Spinal cord (tissue), 10 donors: ENCODE measurements at places on chromosomes 13 and 19. TPM values are rescaled to one million over a fixed set of nuclear protein-coding genes. Genes with fewer than 3 reads are reported as not detected.

SIGLECL1 gene
- not detected for polyA plus RNA-seq

ATXN8OS gene
- 1.9 TPM for polyA plus RNA-seq

DNA sequence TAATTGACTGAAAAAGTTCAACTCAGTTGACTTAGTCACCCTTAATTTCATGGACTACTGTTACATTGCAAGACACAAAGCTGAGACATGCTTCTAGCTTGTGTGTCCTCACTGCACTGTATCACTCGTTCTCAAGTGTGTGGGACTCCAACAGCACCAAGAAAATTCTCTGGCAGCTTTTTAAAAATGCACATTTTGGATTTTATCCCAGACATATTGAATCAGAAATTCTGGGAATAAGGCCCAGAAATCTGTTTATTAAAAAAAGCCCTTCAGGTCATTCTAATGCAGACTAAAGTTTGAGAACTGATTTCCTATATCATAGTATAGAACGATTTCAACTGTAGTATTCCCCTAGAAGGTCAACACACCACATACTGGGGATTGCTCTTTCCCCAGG lies 1485.3 kb downstream of the PCDH9 start:
- no peak overlapping the region for H3K27ac ChIP-seq
- no peaks in the 10 kb centered on the region for H3K27me3 ChIP-seq
- H3K36me3 ChIP-seq, result no peaks in the 10 kb centered on the region
- no peaks in the 10 kb centered on the region for H3K4me1 ChIP-seq
- DNase-seq, result no peak

GRCh38 chr13:27654816-27655215 lies 33.1 kb downstream of the POLR1D start:
- no peaks in the 10 kb centered on the region for H3K4me1 ChIP-seq
- H3K27me3 ChIP-seq, result no peaks in the 10 kb centered on the region
- no peak overlapping the region for H3K27ac ChIP-seq
- H3K36me3 ChIP-seq, result peaks cover 6% of the 10 kb centered on the region

- no peak overlapping the region for H3K27ac ChIP-seq
- peaks cover 9% of the 10 kb centered on the region for H3K4me1 ChIP-seq
- no peak overlapping the region for H3K4me3 ChIP-seq
- H3K27me3 ChIP-seq, result no peaks in the 10 kb centered on the region
Observed at GRCh38 chr13:46571189-46571908, 18.4 kb downstream of the LRCH1 start.

DNA sequence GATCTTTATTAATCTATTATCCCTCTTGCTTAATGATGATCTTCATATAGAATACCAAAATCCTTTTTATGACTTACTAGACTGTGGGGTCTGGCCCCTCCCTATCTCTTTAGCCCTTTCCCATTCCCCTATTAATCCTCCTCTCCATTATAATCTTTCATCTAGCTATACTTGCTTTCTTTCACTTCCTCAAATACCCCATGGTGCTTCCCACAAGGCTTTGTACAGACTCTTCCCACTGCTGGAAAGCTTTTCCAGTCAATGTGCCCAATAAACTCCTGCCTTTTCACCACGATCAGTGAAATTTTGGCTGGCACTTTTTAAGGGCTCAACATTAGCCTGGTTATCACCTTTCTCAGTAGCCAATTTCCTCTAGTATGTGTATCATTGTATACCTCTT lies 3.2 kb upstream of the EBPL start:
- no peak for DNase-seq
- H3K36me3 ChIP-seq, result no peaks in the 10 kb centered on the region
- H3K4me1 ChIP-seq, result peaks cover 15% of the 10 kb centered on the region
- no peaks in the 10 kb centered on the region for H3K27me3 ChIP-seq
- no peak overlapping the region for H3K27ac ChIP-seq

- DNase-seq, result no peak
- H3K27ac ChIP-seq, result no peak overlapping the region
- no peaks in the 10 kb centered on the region for H3K27me3 ChIP-seq
- no peaks in the 10 kb centered on the region for H3K4me1 ChIP-seq
- no peaks in the 10 kb centered on the region for H3K36me3 ChIP-seq
- no peak overlapping the region for H3K4me3 ChIP-seq
Observed at GRCh38 chr13:33578786-33579185, 239.2 kb upstream of the RFC3 start.

DNA sequence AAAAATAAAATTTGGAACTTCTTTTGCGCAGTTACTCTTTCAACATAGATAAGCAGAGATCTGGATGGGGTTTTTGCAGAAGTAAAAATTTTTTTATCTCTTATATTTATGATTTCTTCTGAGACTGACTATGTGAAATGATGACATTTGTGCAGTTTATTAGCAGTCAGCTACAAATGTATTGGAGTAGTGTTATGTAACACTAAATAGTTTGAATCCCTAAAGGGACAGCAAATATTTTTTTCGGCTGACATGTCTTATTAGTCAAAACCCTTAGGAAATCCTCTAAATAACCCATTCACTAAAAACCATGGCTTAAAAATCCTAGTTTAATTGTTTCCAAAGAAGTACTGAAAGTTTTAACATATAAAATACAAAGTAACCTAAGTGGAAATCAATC lies 48.0 kb upstream of the EDNRB start:
- H3K4me1 ChIP-seq, result no peaks in the 10 kb centered on the region
- no peak overlapping the region for H3K4me3 ChIP-seq
- H3K27ac ChIP-seq, result no peak overlapping the region
- no peaks in the 10 kb centered on the region for H3K36me3 ChIP-seq
- H3K27me3 ChIP-seq, result no peaks in the 10 kb centered on the region

DNA sequence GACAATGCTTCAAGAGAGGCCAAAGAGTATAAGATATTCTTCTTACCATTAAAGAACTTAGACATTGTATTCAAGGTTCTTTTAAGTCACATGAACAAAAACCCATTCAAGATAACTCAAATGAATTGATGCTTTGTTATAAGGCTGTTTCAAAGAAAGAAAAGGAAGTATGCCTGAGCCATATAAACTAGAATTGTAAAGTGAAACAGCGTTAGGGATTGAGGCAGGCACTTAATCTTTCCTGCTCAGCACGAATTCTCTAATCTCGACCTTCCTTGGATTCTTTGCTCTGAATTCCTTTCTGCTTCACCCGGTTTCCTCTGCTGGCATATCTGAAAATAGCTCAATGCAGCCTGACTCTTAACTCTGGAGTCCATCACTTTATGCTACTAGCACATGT lies 595.4 kb downstream of the DIAPH3 start:
- H3K4me1 ChIP-seq, result no peaks in the 10 kb centered on the region
- H3K27ac ChIP-seq, result no peak overlapping the region
- H3K4me3 ChIP-seq, result no peak overlapping the region
- no peaks in the 10 kb centered on the region for H3K36me3 ChIP-seq
- no peak for DNase-seq

DNA sequence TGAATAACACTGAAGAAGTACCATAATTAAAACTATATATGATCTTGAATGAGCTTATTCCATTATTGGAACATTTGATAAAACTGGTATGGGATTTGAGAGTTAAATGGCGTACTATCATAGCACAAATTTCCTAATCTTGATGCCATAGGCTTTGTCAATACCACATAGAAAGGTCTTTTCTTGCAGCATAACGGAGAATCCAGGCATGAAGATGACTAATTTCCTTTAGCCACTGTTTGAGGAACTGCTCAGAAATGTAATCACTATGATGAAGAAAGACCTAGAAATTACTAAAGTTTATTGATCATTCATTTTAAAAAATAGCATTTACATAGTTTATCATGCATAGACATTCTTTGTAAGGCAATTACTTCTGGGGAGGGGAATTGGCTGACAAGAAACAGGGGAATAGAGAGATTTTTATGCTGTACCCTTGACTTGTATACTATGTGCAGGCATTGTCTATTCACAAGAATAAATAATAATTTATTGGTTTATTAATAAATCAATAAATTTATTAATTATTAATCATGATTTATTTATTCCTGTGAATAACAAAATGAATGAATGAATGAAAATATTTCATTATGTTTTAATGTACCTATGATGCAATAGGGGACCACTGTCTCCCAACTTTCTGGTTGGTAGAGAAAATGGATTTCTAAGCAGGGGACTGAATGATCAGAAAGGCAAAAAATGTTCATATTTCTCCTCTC lies 2676.6 kb downstream of the PCDH9 start:
- H3K27ac ChIP-seq, result no peak overlapping the region
- no peak overlapping the region for H3K4me3 ChIP-seq
- DNase-seq, result no peak
- no peaks in the 10 kb centered on the region for H3K36me3 ChIP-seq

ZNF69 gene
- polyA plus RNA-seq, result 7.5 TPM

- H3K27me3 ChIP-seq, result peaks cover 8% of the 10 kb centered on the region
- peak within 1 kb of the TSS; percentile 62 for H3K4me3 ChIP-seq
- peaks cover 24% of the 10 kb centered on the region for H3K4me1 ChIP-seq
- peak within 1 kb of the TSS; percentile 84 for H3K27ac ChIP-seq
- H3K36me3 ChIP-seq, result peaks cover 11% of the 10 kb centered on the region
Observed at GRCh38 chr13:25171517-25172302, at the start of gene AMER2. AMER2 (minus strand) TSS chr13:25172288; CDS start chr13:25171619, 669 bp downstream.

KCNRG gene
- 1.9 TPM for polyA plus RNA-seq

GRCh38 chr13:34507630-34508029 lies 434.4 kb upstream of the NBEA start:
- no peak for DNase-seq
- H3K36me3 ChIP-seq, result no peaks in the 10 kb centered on the region
- no peak overlapping the region for H3K27ac ChIP-seq
- H3K27me3 ChIP-seq, result no peaks in the 10 kb centered on the region
- no peaks in the 10 kb centered on the region for H3K4me1 ChIP-seq
- no peak overlapping the region for H3K4me3 ChIP-seq

GRCh38 chr13:22594041-22594440 lies 586.7 kb upstream of the SGCG start:
- H3K36me3 ChIP-seq, result no peaks in the 10 kb centered on the region
- H3K27ac ChIP-seq, result no peak overlapping the region
- no peak overlapping the region for H3K4me3 ChIP-seq
- H3K4me1 ChIP-seq, result no peaks in the 10 kb centered on the region
- no peaks in the 10 kb centered on the region for H3K27me3 ChIP-seq

CEBPA gene
- 6.7 TPM for polyA plus RNA-seq

- peak; percentile 70 for DNase-seq
- peak overlapping the region; percentile 47 for H3K27ac ChIP-seq
- H3K36me3 ChIP-seq, result no peaks in the 10 kb centered on the region
- peaks cover 20% of the 10 kb centered on the region for H3K4me1 ChIP-seq
Observed at GRCh38 chr13:108496362-108497210, 132.8 kb upstream of the MYO16 start.

- DNase-seq, result no peak
- H3K4me3 ChIP-seq, result no peak overlapping the region
- H3K27ac ChIP-seq, result no peak overlapping the region
- no peaks in the 10 kb centered on the region for H3K36me3 ChIP-seq
Observed at GRCh38 chr13:41220401-41220800, 26.0 kb upstream of the KBTBD7 start.

- peaks cover 44% of the 10 kb centered on the region for H3K36me3 ChIP-seq
- H3K27me3 ChIP-seq, result no peaks in the 10 kb centered on the region
- no peak overlapping the region for H3K27ac ChIP-seq
- no peak overlapping the region for H3K4me3 ChIP-seq
- no peak for DNase-seq
Observed at GRCh38 chr19:5628919-5629481, 6.1 kb downstream of the SAFB start.

C5AR1 gene
- 3.5 TPM for polyA plus RNA-seq

- H3K4me3 ChIP-seq, result no peak overlapping the region
- no peaks in the 10 kb centered on the region for H3K4me1 ChIP-seq
- no peaks in the 10 kb centered on the region for H3K36me3 ChIP-seq
- H3K27ac ChIP-seq, result no peak overlapping the region
Observed at GRCh38 chr19:51024924-51025323, 1.5 kb downstream of the KLK11 start.

GFY gene
- polyA plus RNA-seq, result 0.54 TPM

LGALS14 gene
- 0.35 TPM for polyA plus RNA-seq

TMEM238 gene
- polyA plus RNA-seq, result 0.69 TPM

ALG11 gene
- 9.8 TPM for polyA plus RNA-seq

NLRP7 gene
- not detected for polyA plus RNA-seq

UNC13A gene
- 57.4 TPM for polyA plus RNA-seq

DNA sequence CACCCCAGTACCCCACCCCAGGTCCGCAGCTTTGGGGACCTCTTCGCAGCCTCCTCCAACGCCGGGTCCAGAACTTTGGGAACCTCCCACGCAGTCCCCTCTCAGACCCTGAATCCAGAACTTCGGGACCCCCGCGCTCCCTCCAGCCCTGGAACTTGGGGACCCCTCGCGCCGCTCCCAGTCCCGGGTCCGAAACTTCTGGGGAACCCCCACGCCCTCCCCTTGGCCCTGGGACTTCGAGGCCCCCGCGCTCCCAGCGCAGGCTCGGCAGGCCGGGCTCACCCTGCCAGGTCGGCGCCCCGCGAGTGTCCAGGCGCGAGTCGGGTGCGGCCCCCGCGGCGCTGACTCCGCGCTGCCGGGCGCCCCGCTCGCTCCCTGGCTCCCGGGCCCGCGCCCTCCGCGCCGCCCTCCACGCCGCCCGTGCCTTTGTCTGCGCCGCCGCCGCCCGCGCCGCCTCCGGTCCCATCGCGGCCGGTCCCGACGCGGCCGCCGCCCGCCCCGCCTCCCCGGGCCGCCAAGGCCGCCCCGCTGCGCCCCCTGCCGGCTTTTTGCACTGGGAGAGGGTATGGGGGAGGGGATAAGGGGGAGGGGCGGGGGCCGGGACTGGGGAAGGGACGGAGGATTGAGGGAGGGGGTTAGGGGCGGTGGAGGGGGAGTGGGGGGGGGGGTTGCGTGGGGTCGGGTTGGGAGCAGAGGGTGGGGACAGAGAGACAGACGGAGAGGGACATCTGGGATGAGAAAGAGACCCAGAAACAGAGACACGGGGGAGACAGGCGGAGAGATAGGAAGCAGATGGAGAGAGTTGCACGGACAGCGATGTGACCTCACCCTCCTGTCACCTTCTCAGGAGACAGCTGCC lies at the start of gene HOMER3:
HOMER3 (minus strand) TSS at position 449 of the 859 bp plus-strand sequence. CDS start 2,235 bp downstream, outside the sequence.
- H3K4me1 ChIP-seq, result peaks cover 32% of the 10 kb centered on the region
- H3K4me3 ChIP-seq, result peak within 1 kb of the TSS; percentile 63
- DNase-seq, result no peak
- H3K27ac ChIP-seq, result peak within 1 kb of the TSS; percentile 15

ZNF541 gene
- 0.59 TPM for polyA plus RNA-seq

GRCh38 chr13:98517576-98518310 lies 59.2 kb downstream of the STK24 start:
- H3K27me3 ChIP-seq, result no peaks in the 10 kb centered on the region
- peaks cover 4% of the 10 kb centered on the region for H3K36me3 ChIP-seq
- DNase-seq, result no peak

TMEM86B gene
- 8.0 TPM for polyA plus RNA-seq

GRCh38 chr13:98565726-98566565 lies 11.0 kb downstream of the STK24 start:
- H3K36me3 ChIP-seq, result peaks cover 4% of the 10 kb centered on the region
- H3K4me3 ChIP-seq, result no peak overlapping the region
- H3K27me3 ChIP-seq, result no peaks in the 10 kb centered on the region
- H3K27ac ChIP-seq, result no peak overlapping the region

DNA sequence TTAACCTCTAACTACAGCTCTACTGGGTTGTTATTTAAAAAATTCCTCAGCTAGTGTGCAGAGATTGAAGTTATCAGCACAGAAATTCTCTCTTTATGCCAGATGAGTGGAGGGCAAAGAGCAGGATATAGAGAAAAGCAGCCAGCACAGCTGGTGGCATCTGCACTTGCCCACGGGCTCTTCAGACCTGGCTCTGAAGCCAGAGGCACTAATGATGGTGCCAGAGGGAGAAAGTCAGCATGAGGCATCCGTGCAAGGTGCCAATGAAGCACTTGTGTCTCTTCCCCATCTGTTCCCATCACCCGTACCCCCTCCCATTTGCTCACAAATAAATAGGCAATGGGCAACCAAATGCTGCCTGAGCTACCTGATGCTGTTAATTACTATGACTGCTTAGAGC lies 138.9 kb downstream of the OLFM4 start:
- H3K27me3 ChIP-seq, result no peaks in the 10 kb centered on the region
- no peaks in the 10 kb centered on the region for H3K36me3 ChIP-seq
- no peak overlapping the region for H3K4me3 ChIP-seq
- DNase-seq, result no peak
- H3K4me1 ChIP-seq, result peaks cover 3% of the 10 kb centered on the region

- H3K27me3 ChIP-seq, result no peaks in the 10 kb centered on the region
- H3K4me3 ChIP-seq, result no peak overlapping the region
- DNase-seq, result no peak
- peaks cover 10% of the 10 kb centered on the region for H3K4me1 ChIP-seq
Observed at GRCh38 chr13:98405690-98406344, 171.1 kb downstream of the STK24 start.
